ENCODE measurements at places on chromosomes 6 and 20.

DNA sequence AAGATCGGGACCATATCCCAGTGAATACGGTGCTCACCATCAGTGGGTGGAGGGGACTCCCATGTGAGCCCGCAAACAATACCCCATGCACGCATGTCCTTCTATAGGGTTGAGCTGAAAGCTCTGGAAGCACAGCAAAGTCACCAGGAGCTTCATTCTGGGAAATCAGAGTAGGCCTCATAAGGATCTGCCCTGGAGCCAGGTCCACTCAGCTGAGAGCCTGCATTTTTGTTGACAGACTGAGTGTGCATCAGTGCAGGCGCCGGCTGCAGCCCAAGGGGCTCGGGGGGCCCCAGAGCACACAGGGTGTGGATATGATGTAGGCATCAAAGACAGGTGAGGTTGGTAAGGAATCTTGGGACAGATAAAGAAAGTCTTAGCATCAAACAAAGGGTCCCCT lies 79.8 kb upstream of the CD93 start:
- DNase-seq = no peak

GRCh38 chr6:118168421-118168820 lies 261.4 kb downstream of the SLC35F1 start:
- no peak for DNase-seq

DNA sequence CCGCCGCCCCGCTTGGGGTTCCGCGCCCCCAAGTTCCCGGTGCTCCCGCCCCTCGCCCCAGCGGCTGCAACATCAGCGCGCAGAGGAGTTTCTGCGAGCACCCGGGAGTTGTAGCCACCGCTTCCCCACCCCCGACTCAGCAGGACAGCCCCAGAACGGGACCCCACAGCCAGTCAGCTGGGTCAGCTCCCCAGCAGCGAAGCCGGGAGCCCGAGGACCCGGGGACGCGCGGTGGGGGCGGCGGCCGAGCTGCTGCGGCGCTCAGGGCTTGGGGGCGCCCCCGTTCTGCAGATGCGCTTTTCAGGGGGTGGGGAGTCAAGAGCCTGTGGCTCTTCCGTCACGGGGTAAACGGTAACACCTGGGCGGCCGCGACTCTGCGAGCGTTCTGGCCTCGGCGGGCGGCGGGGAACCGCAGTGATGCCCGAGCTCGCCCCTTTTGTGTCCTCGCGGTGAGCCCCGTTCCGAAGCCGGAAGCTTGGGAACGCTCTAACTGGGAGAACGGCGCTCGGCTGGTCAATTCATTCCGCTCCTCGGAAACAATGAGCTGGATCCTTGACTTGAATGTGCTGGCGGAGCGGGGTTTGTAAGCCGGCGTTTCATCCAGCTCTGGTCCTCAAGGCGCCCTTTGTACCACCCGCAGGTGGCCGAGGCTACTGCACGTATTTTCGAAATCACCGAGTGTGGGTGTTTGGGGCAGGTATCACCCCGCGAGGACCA lies 774 bp downstream of the PLEKHG1 start:
- DNase-seq = peak; percentile 37

DNA sequence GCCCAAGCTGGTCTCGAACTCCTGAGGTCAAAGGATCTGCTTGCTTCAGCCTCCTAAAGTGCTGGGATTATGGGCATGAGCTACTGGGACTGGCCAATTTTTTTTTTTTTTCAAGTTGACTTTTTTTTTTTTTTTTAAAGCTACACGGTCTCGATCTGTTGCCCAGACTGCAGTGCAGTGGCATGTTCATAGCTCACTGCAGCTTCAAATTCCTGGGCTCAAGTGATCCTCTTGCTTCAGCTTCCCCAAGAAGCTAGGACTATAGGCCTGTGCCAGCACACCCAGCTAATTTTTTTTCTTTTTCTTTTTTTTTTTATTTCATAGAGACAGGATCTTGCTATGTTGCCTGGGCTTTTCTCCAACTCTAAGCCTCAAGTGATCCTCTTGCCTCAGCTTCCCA lies 59.5 kb downstream of the NCOA3 start:
- DNase-seq = no peak

- no peak for DNase-seq
These were observed 126.7 kb downstream of the AIG1 start for GRCh38 chr6:143187238-143187923.

GRCh38 chr6:50524341-50524740 lies 189.0 kb upstream of the TFAP2D start:
- DNase-seq = no peak

GRCh38 chr20:58086763-58087561 lies 141.5 kb downstream of the ANKRD60 start:
- no peak for DNase-seq

GRCh38 chr6:137677709-137678108 lies 183.5 kb upstream of the OLIG3 start:
- DNase-seq = no peak

DNA sequence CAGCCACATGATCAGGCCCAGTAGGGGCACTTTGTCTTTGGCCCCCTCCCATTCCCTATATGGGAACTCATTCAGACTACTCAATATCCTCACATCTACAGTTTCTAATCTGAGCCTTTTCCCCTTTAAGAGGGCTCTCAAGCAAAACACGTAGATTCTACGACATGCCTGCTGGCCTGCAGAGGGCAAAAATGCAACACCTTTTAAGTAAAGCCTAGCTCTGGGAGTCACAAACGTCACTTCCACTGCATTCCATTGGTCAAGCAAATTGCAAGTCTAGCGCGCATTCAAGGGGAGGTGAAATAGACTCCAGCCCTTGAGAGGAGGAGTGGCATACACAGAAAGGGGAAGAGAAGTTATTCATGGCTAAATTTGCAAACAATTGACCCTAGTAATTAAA lies 70.6 kb downstream of the CDC40 start:
- no peak for DNase-seq

GRCh38 chr6:132298344-132298949 lies 102.8 kb downstream of the MOXD1 start:
- no peak for DNase-seq

- no peak for DNase-seq
These were observed 231.9 kb downstream of the BMP2 start for GRCh38 chr20:6999381-6999780.

DNA sequence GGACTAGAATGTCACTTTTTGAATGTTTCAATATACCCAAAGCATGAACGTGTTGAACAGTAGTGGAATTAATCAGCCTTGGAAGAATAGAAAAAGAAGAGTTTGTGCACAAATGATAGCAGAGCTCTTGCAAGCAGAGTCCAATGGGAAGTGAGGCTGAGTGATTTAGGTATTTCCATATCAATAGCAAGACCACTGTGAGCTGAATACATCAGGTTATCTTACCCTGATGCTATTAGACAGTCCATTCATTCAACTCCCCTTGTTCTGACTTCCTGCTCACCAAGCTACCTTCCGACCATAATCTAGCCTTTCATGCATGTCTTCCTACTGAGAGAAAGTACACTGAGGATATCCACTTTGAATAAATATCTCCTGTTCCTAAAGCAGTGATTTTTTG lies 349.2 kb upstream of the RNF217 start:
- no peak for DNase-seq

GRCh38 chr6:154572556-154572955 lies 62.1 kb upstream of the CNKSR3 start:
- DNase-seq = no peak

DNA sequence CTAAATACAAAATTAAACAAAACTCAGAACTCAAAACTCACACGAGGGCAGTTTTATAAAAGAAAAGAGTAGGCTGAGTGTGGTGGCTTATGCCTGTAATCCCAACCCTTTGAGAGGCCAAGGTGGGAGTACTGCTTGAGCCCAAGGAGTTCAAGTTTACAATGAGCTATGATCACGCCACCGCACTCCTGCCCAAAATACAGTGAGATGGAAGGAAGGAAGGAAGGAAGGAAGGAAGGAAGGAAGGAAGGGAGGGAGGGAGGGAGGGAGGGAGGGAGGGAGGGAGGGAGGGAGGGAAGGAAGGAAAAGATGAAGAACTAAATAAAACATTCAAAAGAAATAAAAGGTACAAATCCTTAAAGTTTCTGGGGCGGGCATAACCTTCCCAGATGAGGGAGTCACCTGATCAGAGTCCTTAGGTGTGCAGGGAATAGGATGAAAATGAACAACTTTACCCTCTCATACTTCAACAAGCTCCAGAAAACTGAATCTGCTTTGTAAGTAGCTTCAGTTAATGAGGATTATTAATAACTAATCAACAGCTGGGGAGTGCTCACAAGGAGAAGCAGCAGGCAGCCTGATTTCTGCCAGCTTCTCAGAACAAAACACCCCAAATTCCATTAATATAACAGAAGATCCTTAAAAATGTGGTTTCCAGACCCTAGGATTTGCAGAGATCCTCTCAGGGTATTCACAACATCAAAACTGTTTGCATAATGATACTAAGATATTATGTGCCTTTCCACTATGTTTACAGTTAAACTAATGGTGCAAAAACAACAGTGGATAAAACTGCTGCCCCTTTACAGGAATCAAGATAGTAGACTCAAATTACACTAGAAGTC lies 21.8 kb downstream of the LMBRD1 start:
- no peak for DNase-seq

DNA sequence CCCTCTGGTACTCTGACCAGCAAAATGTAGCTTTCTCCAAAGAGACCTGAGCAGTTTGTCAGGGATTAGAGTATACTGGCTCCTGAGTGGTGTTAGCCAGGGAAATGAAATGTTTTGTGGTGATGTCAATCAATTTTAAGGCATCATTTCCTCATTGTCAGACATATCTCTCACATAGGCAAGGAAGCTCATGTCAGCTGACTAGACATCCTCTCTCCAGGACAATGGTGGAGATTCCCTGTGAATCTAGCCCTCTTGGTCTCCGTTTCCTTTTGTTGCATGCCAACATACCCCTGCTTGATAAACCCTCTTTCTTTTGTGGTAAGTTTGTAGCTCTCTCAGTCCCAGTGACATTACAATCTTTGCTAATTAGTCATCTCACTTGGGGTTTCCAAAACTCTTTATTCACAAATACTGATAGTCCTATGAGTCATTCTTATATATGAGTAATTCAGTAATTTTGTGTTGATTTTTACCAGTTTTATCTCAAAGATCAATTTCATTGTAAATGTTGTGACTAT lies 135.6 kb upstream of the PTPRK start:
- no peak for DNase-seq

DNA sequence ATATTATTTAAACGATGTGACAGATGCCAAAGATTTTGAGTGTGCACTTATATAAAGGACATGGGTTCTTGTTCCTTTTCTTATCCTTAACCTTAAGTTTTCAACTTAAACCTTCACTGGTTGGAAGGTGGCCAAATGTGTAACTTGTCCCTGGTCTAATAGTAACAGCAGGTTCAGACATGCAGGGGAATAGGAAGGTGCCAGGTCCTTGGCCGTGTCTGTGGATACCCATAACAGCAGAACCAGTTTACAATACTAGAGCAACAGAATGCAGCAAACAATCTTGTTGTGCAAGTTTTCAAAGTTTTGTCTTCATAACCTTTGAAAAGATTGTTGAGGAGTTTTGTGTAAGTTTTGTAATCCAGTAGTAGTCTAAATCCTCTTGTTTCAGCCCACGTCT lies 4.4 kb downstream of the MYB start:
- DNase-seq = no peak

DNA sequence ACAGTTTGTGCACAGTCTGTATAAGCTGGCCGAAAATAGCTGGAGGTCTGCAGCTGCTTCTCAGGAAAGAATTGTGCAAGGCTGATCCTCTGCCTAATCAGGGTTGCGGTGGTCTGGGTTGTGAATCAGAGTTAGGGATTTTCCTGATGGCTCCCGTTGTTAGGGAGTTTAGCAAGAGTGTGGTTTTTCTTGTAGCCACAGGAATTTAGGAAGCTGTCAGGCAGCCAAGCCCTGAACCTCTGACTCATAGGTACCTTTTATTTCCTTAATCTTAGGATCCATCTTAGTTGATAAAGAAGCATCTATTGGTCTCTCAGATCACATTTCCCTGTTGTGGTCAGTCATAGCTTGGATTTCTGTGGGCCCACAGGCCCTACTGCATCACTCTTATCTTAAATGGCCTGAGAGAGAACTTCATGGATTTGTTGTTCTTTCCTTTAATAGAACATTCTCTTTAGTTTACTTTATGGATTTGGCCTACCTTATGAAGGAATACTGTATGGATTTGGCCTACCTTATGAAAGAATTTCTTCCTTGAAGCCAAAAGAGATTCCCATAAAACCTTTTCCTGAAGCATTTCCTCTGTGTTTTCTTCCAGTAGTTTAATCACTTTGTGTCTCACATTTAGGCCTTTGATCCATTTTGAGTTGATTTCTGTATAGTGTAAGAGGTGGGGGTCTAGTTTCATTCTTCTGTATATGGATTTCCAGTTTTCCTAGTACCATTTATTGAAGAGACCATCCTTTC lies 10.3 kb downstream of the KIF25 start:
- DNase-seq = no peak

- no peak for DNase-seq
These were observed 1.4 kb downstream of the C6orf132 start for GRCh38 chr6:42140756-42141602.

DNA sequence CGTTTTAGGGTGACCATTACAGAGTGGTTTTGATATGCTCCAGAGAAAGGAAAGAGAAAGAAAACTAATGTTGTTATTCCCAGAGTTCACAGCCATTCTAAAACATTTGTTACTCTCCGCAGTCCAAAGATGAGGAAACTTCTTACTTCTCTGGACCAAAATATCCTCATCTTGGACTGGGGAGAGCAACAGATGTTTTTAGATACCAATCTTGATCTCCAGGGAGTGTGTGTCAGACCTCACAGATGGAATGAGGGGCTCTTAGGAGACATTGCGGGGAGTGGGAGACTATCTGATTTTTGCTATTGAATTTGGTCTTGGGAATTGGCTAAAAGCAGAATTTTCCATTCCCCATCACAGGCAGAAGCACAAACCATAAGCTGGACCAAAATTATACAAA lies 110.8 kb downstream of the TNFAIP3 start:
- no peak for DNase-seq

DNA sequence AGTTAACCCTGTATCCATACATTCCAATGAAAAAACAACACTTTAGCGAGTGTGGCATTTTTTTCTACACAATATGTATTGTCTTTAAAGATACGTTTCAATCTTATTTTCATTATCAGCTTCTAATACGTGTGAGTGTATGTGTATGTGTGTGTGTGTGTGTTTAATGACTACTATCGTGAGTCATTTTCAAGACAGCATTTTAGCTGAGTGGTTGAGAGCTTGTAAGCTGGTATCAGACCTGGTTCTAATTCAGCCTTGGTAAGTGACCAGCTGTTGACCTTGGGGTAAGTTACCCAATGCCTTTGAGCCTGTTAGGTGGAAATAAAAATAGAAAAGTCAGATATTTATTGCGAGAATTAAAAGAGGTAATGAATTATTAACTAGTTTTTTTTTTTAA lies 320.0 kb upstream of the NT5E start:
- DNase-seq = no peak

- DNase-seq = no peak
These were observed 13.0 kb downstream of the CFAP61 start for GRCh38 chr20:20065361-20065760.

GRCh38 chr6:75794351-75794846 lies 45.4 kb downstream of the MYO6 start:
- DNase-seq = no peak

DNA sequence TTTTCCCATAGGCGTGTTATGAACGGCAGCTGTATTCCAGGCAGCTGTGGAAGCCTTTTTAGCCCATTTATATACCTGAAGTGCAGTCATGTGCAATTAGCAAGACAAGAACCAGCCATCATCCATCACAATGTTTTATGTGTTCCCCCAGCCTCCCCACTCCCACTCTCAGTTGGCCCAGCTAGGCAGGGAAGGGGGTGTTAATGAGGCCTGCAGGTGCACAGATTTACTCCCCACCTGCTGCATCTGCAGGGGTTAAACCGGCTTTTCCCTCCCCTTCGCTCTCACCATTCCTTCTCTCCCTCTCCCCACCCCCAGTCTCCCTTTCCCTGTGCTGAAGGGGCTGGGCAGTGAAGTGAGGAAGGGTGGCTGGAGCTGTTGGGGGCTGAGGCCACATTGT lies 149.8 kb upstream of the AKAP12 start:
- DNase-seq = no peak
